CD4-positive, alpha-beta T cell treated with Interleukin-12 subunit alpha and Interleukin-12 subunit beta, for 1 hour (primary cell): ENCODE measurements at places on chromosomes 13 and 19.

GRCh38 chr19:33048806-33049676 is 15.6 kb downstream of the RHPN2 start:
- no peak for DNase-seq

DNA sequence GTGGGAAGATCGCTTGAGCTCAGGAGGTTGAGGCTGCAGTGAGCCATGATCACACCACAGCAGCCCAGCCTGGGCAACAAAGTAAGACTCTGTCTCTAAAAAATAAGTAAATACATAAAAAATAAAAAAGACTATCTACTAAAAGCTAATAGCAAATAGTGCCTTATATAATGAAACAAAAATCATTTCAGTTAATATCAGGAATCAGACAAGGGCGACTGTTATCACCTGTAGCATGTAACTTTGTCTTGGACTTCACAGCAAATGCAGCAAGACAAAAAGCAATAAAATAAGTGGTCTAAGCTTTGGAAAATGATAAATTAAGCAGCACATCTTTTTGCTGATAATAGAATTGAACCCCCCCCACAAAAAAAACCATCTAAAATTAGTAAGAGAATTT is 21.2 kb upstream of the GPI start:
- DNase-seq = no peak

- DNase-seq = no peak
These were observed 859.0 kb upstream of the SLITRK1 start for GRCh38 chr13:84741253-84741652.

DNA sequence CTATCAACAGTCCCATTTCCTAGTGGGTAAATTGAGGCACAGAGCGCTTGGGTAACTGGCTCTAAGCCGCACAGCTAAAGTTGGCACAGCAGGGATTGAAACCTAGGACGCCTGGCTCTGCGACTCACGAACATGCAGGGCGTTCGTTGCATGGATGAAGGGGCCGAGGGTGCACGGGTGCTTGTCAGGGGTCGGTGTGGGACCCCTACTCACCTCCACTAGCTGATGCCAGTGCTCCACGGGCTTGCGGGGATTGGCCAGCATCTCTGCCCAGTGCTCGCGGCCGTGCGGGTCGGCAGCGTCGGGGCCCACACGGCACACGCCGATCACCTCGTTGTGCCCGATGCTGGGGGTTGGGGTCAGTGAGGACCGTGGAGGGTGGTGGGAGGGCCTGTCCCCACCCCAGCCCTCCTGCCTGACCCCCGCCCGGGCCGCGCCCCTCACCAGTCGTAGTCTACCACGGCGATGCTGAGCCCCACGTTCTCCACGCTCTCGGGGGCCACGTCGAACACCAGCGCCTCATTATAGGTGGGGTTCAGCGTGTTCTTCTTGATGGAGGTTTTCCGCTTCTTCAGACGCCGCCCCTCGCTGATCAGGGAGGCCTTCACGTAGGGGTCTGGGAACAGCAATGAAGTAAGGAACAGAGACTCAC is 14.6 kb downstream of the SYT3 start:
- no peak for DNase-seq

DNA sequence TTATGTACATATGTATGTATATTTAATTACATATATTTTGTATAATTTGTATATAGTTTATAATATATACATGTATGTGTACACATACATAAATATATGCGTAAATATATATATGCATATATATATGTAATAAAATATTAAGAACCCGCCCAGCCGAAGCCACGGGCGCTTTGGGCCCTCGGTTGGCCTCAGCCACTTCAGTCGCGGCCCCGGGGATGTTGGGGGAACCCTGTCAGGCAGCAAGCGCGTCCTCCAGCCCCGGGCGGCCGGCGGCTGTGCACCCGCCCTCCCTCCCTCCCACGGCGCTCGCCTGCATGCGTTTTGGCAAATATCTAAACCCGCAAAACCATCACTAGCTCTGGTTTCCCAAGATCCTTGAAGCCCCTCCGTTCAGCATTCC is 7.9 kb upstream of the ZNF606 start:
- DNase-seq = no peak

- no peak for DNase-seq
These were observed 814.4 kb downstream of the EFNB2 start for GRCh38 chr13:105721016-105721415.

DNA sequence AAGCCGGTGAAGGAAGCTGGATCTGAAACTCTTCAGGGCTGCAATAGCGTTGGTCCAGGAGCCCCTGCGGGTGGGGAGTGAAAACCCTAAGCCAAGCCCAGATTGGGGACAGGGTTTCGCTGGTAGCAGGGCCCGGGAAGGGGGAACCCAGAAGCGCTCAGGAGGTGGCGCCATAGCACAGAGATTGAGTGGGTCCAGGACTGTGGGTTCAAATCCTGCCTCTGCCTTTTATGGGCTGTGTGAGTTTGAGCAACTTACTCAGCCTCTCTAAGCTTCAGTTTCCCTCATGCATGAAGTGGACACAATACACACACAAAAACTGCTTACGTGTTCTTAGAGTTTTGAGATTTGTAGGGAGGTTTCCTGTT is 8.3 kb upstream of the SYCN start:
- DNase-seq = peak; percentile 70

DNA sequence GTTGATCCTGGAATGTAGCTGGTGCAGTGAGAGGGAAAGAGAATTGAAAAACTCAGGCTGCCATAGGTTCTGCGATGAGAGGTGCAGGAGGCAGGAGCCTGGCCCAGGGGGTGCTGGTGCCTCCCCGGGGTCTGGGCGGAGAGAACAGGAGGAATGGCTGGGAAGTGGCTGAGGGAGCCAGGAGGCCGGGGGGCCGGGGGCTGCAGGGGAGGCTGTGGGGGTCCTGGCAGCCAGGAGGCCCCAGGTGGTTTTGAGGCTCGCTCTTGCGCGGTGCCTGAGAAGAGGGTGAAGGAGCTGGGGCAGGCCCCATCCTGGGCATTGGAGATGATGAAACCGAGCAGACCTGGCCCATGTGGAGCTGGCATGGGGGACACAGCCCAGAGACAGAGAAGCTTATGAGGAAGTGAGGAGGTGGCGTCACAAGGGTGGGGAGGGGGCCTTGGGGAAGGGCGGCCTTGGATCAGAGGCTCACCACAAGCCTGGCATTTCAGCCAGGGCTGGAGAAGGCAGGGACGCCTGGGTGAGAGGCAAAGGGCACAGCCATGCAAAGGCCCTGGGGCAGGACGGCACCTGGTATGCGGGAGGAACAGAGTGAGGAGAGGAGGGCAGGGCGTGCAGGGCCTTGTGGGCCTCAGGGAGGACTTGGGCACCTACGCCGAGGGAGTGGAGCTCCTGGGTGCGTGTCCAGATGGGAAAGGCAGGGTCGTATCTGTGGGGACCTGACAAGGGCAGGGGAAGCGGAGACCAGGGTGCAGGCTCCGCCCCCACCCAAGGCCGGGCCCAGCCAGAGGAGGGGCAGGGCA is 1.3 kb upstream of the TEKTIP1 start:
- DNase-seq = no peak

DNA sequence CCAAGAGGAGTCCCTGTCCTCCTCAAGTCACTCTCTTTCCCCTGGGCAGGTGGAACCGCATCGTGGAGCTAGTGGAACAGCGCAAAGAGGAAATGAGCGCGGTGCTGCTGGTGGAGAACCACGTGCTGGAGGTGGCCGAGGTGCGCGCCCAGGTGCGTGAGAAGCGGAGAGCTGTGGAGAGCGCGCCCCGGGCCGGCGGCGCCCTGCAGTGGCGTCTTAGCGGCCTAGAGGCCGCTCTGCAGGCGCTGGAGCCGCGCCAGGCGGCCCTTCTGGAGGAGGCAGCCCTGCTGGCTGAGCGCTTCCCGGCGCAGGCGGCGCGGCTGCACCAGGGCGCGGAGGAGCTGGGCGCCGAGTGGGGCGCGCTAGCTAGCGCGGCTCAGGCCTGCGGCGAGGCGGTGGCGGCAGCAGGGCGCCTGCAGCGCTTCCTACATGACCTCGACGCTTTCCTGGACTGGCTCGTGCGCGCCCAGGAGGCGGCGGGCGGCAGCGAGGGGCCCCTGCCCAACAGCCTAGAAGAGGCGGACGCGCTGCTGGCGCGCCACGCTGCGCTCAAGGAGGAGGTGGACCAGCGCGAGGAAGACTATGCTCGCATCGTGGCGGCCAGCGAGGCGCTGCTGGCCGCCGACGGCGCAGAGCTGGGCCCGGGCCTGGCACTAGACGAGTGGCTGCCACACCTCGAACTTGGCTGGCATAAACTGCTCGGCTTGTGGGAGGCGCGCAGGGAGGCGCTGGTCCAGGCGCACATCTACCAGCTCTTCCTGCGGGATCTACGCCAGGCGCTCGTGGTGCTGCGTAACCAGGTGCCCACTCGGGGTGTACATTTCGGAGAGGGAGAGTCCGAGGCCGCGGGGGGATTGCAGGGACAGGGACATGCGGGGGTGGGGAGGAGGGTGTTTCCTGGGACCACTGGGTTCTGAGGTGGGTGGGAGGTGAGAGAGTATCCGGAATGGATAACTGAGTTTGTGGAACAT is 52.8 kb downstream of the SPTBN4 start:
- no peak for DNase-seq

DNA sequence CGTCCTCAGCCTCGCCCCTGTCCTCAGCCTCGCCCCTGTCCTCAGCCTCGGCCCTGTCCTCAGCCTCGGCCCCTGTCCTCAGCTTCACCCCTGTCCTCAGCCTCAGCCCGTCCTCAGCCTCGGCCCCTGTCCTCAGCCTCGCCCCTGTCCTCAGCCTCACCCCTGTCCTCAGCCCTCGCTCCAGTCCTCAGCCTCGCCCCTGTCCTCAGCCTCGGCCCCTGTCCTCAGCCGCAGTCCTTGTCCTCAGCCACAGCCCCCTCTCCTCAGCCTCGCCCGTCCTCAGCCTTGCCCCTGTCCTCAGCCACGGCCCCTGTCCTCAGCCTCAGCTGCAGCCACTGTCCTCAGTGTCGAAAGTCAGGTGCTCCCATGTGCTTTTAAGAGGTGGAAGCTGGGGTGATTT is 10.5 kb downstream of the C13orf46 start:
- DNase-seq = no peak

DNA sequence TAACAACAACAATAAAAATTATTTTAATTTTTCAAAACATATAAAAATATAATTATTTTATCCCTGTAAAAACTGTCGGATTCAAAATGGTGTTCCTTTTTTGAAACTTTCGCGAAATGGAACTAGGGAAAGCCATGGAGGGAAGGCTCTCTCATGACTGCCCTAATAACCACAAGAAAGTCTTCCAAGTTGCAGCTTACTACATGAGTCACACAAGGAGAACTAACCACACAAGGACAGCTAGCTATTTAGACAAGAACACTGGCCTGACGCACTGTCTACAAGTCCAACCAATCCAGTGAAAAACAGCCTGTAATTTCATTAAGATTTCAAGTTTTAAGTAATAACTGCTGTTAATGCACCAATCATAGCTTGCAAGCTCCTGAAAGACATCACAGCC is 319.2 kb upstream of the PCDH9 start:
- DNase-seq = no peak

GRCh38 chr19:16470911-16471811 is 609 bp downstream of the EPS15L1 start:
- DNase-seq = peak; percentile 20

- no peak for DNase-seq
These were observed 14.2 kb upstream of the COLGALT1 start for GRCh38 chr19:17541184-17541759.
